ENCODE measurements at places on chromosomes 12 and 14. TPM values are rescaled to one million over a fixed set of nuclear protein-coding genes. Genes with fewer than 3 reads are reported as not detected.

DNA sequence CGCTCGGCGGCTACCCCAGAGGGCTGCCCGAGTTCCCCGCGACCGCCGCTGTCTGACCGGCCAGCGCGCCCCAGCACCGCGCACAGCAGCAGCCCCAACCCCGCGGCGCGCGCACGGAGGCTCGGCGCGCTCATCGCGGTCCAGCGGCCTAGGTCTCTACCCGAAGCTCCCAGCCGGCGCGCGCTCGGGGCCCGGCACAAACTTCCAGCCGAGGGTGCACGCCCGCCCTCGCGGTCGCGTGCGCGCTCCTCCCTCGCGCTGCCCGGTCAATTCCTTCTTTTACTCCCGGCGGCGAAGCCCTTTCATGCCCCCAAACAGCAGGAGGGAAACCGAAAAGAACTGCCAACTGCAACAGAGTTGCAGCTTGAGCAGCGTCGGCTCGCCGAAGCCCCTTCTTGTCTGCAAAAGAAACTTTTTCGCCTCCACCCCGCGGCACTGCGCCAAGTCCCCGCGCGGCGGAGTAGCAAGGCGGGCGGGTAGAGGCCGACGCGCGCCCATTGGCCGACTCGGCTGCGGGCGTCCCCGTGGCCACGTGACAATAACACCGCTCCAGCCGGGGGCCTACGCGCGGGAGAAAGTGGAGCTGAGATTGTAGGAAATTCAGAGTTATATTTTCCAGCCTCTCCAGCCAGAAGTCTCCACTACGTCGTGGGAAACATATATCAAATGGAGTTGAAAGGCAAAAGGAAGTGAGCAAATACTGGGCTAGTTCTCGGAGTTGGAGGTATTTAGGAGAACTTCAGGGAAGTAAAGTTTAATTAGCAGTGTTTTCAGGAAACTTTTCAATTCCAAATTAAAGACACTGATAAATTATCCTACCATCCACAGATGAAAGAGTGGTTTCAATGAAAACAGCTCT lies at the start of gene LRIG3:
LRIG3 (minus strand) TSS at position 403 of the 859 bp plus-strand sequence; CDS start at position 134, 269 bp downstream.
- DNase-seq: peak; percentile 83

GRCh38 chr12:1966561-1967226 lies 37.6 kb downstream of the DCP1B start:
- DNase-seq: no peak

DNA sequence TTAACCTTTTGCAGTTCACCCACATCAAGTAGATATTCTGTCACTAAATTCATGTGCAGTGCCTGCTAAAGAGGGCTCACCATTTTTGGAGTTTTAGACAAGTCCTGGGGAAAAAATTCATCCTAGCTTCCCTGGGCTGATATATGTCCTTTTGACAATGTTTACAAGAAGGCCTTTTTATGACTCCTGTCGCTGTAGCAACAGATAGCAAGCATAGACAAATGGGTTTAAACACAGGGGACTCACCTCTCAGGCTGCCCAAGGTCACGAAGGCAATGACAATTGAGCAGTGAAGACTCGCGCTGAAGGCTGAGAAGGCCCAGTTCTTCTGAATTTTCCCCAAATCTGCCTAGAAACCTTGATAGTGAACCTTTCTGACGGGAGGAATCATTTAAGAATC lies 150.7 kb upstream of the CPM start:
- DNase-seq: no peak

- peak; percentile 97 for DNase-seq
These were observed 536 bp upstream of the TUNAR start for GRCh38 chr14:95875831-95876760.

Gene ABCD2
- total RNA-seq: not detected

Measured in H7 (cell line).